ENCODE measurements at places on chromosomes 1 and 21.

DNA sequence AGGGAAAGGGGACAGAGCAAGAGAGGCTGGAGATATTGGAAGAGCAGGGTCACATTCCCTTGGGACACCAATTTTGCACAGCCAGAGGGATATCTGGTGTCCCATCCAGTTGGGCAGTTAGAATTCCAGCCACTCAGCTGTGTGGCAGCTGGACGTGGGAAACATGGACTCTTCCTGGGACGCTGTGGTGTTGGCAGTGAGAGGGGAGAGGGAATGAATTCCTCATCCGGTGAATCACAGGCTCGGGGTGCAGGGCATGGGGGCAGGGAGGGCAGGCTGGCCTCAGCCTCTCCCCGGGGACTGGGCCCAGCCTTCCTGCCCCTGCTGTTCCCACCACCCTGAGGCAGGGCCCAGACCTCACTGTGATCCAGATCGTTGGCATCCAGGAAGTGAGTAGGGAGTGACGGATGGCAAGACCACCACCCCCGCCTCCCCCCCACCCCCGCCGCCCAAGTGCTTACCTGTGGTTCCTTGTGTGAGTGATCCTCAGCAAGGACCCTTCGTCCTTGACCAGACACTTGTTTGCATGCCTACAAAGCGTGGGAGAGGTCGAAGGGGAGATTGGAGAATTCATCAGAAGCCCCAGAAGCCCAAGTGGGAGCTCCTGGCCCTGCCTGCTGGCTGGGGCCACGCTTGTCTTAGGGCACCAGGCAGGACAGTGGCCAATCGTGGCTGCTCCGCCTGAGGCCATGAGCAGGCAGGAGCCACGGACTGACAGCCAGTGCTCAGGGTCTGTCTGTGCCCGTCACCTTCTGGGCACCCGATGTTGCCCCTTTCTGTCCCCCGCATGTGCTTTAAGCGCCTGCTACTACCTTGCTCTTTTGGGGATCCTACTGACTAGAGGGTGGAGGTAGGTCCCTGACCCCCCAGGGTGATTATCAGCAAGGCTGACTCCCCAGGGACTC is 8.7 kb downstream of the WNT3A start:
- DNase-seq: no peak

DNA sequence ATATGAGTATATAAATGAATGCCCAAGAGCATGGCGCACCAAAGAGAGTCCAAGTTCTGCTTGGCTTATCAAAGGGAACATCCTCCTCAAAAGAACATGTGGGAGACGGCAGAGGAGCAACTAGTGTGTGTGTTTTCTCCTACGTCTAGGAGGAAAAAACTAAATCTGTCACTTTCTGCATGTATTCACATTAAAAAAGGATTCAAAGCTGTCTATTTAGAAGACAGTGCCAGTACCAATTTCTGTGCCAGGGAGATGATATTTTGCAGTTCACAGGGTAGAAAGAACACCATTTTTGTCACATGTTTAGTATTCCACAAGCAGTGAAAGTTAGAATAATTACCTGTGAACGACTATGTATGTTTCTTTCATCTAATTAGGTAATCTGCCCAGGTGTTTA is 42.5 kb upstream of the IFNAR2 start:
- no peak for DNase-seq

DNA sequence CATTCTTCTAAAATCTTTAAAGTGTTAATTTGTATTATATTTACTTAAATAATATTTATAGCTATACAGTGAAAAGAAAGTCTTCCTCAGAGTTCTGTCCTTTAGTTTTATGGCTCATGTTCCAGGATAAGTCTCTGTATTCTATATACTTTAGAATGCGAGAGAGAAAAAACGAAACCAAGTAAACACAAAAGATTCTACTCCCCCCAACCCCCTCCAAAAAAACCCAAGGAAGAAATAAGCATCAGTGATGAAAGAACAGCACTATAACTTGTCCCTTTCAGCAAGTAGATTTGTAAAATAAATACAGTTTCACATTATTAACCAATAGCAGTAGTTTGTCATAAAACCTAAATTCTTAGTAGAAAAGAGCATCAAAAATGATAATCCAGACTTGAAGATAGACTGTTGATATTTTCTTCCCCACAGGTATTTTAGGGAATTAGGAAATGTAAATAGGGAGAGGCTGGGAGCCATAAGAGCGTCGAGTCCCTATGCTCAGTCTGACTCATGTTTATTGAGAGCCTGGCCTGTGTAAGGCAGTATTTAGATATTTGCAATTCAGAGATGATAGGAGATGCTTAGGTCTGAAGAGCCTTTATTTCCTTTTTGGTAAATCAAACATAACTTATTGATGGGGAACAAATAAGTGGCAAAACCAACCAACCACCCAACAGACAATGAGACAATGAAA is 35.5 kb downstream of the CDC14A start:
- no peak for DNase-seq

DNA sequence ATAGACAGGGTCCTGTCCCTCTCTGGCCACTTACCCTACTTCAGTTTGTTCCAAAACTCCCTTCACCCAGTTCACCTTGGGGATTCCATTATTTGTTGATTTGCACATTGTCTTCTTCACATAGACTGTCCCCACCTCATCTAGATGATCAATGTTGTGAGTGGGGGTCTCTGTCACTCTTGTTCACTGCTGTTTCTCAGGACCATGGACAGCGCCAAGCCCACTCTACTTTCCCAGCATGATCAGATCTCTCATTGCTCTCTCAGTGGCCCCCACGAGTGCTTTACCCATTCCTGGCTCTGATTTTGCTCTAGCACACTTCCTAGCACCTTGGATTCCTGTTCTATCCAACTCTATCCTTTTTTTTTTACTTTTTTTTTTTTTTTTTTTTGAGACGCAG is 45.4 kb upstream of the IGSF21 start:
- no peak for DNase-seq

DNA sequence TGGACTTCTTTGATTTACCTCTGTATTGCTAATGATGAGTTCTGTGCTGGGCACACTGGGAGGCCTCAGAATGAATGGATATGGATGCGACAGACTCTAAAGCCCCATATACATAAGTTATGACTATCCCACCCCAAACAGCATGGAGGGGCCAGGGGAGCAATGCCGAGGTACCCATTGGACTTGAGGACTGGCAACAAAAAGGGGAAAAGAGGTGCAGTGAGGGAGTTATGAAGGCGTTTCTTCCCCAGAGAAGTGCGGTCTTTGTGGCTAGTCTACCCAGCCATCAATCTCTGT is 15.2 kb upstream of the CDCA8 start:
- DNase-seq: no peak

GRCh38 chr1:38932571-38932970 is 9.1 kb downstream of the RHBDL2 start:
- no peak for DNase-seq

DNA sequence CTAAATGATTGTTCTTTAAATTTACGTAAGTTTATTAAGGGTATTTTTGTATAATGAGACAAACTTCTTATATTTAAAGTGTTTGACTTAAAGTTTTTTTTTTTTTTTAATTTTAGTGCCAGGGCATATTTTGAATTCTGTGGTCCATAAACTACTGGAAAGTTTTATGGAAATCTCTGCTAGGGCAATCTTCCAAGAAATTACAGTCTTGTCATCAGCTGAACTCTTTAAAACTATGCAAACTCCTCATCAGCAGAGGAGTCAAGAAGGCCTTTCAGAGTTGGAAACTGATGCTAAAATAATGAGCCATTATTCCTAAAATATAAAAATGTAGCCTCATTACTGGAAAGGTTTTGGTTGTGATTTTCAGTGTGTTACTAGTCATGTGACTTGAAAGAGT is 1201.9 kb downstream of the BRINP3 start:
- DNase-seq: no peak

DNA sequence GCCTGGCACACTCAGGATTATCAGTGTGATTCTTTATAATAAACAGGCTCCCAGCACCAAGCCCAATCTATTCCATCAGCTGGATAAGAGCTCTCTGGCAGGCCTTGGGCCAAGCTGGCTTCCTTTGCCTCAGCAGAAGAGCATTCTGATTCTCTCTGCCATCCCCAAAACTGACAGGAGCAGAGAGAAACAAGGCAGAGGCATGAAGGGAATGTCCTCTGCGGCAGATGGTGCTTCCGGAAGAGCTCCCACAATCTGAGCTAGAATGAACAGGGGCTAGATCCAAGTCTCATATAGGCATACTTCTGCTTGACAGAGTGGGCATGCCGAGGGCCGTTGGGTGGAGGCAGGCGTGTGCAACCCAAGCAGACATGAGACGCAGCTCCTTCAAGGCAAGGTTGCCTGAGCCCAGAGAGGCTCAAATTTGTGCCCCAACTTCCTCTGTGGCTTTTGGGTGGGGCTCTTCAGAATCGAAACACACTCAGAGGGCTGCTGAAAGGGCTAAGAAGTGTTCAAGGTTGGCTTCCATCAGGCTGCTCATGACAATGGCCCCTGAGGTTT is 4.0 kb downstream of the CAPN2 start:
- no peak for DNase-seq

- no peak for DNase-seq
These were observed 29.6 kb downstream of the VANGL1 start for GRCh38 chr1:115671176-115671934.

GRCh38 chr1:93433407-93433961 is 14.4 kb upstream of the FNBP1L start:
- DNase-seq: no peak

GRCh38 chr1:112888630-112889029 is 67.4 kb downstream of the SLC16A1 start:
- DNase-seq: no peak

- DNase-seq: no peak
These were observed 127.2 kb upstream of the KLHDC7A start for GRCh38 chr1:18353528-18353927.

GRCh38 chr21:34800797-34801518 is 132.2 kb downstream of the CLIC6 start:
- DNase-seq: no peak

DNA sequence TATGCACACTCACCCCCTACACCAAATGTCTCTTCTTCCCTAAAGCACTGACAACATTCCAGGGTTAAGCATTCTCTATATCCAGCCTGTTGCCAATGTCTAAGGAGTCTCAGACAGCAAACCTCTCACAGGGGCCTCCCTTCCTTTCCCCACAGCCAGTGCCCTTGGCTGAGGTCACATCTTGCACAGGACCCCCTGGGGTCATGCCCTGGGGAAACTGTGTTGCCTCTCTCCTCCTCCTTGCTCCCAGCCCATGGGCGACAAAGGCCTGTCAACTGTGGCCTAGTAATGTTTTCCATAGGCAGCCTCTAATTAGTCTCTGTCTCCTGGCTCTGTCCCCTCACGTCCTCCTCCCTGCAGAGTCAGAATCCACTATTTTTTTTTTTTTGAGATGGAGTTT is 54.6 kb downstream of the NENF start:
- no peak for DNase-seq

DNA sequence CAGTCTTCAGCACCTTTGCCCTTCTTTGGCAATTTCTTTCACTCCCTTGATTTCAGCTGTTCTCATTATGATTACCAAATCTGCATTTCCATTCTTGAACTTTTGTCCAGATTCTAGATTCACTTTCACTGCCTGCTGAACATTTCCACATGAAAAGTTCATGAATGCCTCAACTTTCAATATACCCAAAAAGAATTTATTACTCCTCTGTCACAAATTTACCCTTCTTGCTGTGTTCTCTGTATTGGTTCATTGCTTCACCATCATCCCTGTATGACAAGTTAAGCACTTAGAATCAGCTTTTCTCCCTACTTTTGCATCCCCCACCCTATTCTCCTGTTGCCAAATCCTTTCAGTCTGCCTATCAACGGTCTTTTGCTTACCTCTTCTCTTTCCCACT is 112.6 kb upstream of the PKN2 start:
- no peak for DNase-seq

- no peak for DNase-seq
These were observed 758.3 kb downstream of the USP25 start for GRCh38 chr21:16488042-16488441.

- no peak for DNase-seq
These were observed 80.2 kb upstream of the SSX2IP start for GRCh38 chr1:84770481-84770880.

- no peak for DNase-seq
These were observed 43.3 kb downstream of the GPR3 start for GRCh38 chr1:27435566-27436203.

DNA sequence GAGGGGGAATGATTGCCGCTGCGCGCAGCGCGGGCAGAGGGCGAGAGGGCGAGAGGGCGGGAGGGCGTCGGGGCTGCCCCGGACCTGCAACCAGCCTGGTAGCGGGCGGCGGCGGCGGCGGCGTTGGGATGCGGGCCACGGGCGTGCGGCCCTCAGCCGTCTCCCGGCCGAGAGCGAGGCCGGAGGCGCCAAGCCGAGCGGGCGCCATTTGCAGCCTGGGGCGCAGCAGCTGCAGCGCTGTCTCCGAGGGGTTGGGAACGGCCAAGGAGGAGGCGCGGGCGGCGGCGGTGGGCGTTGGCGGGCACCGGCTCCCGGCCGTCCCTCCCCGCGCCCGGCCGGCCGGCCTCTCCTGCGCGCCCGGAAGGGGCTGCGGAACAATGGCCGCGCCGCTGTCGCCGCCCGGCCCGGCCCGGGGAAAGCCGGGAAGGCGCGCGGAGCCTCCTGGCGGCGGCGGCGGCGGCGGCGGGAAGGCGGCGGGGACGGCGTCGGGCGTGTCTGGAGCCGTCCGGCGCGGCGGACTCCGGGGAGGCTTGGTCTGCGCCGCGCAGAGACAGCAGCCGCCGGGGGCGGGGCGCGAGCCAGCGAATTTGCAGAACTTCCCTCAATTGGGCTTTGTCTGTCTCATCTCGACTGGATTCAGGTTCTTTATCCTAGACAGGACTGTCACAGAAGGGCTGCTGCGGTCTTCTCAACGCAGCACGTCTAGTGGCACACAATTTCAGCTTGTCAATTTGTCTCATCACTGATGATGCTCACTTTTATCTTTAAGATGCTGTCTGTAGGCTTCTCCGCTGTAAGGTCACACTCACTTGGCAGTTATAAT is 35.7 kb downstream of the ZBTB8B start:
- no peak for DNase-seq

DNA sequence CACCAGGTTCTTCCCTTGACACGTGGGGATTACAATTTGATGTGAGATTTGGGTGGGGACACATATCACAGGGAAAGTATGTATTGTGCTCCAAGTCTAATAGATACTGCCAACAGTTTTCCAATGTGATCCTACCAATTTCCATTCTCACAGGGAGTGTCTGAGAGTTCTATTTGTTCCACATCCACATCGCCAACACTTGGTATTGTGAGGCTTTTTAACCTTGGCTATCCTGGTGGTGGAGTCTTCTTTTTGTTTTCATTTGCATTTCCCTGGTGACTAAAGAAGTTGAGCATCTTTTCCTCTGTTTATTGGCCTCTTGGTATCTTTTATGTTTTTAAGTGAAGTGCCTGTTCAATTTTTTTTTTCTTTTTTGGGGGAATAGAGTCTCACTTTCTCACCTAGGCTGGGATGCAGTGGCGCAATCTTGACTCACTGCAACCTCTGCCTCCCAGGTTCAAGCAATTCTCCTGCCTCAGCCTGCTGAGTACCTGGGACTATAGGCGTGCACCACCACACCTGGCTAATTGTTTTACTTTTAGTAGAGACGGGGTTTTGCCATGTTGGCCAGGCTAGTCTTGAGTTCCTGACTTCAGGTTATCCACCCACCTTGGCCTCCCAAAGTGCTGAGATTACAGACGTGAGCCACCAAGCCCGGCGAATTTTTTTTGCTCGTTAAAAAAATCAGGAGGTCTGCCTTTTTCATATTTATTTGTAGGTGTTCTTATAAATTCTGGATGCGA is 15.9 kb upstream of the PADI1 start:
- DNase-seq: no peak

Measured in T follicular helper cell (primary cell).